Stimulated activated CD8-positive, alpha-beta memory T cell treated with anti-CD3 and anti-CD28 coated beads, Interleukin-12 subunit alpha, Interleukin-12 subunit beta, amount 100 ng/mL, for 4 hours (primary cell): ENCODE measurements at places on chromosomes 1 and 21.

- DNase-seq = no peak
These were observed 448 bp downstream of the AURKAIP1 start for GRCh38 chr1:1374589-1374928.

GRCh38 chr1:6922096-6922931 is 137.1 kb downstream of the CAMTA1 start:
- no peak for DNase-seq

DNA sequence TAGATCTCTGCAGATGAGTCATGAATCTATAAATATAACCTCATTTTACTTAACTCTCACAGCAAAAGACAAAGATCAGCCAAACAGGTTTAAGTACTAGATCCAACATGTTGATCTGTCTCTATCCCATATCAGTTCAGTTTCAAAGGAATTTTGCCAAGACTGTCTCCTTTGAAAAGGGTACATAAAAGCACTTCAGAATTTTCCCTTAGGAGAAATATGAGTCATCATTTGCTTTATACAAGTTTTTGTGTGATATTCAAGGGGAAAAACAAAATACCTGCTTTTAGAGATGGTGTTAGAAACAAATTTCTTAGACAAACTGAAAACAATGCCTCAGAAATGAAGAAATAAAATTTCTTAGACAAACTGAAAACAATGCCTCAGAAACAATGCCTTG is 73.5 kb upstream of the LRRC7 start:
- DNase-seq = no peak

DNA sequence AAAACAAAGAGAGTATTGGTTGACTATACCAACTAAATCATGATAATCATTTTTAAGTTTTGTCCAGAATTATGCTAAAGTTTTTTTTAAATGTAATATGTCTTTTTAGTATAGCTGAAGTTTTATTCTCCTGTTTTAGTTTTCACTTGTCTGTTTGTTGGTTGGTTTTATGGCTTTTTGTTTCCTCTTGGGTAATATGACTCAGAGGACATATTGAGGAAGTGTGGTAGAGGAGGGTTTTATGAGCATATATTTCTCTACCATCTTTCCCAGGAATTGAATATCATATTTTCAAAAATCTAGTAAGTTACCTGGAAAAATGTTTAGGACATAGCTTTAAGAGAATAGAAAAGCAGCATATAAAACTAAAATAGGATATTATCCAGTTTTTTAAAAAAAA is 68.6 kb upstream of the MCOLN3 start:
- DNase-seq = no peak

GRCh38 chr21:45313682-45314081 is 26.0 kb upstream of the POFUT2 start:
- no peak for DNase-seq

GRCh38 chr1:234559152-234559901 is 50.7 kb downstream of the IRF2BP2 start:
- DNase-seq = no peak

- no peak for DNase-seq
These were observed 36.2 kb upstream of the BTG2 start for GRCh38 chr1:203268901-203269653.

DNA sequence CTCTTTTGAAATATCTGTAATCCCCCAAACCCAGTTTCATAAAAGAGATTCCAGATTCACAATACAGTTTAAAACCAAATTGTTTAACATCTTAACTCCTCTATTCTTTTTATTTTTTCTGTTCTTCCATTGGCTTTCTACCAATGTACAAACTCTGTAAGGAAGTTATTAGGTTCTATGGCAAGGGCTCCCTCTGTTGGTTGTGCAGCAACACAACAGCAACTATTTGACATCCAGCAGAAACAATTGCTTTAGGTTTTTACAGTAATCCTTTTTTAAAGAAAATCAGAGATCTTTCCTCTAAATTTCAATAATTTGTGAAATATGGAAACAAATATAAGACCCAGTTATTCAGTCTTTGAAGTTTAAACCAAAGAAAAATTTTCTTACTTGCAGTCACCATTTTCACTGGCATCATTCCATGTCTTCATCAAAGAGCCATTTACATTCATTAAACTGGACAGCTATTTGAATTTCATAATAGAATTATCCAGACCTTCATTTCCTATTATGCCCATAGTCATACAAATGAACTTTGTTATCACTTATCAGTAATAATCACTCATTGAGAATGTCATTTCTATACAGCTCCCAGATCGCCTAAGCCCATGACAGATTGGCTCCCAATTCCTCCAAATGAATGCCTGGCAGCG is 46.5 kb upstream of the RNF11 start:
- DNase-seq = no peak

GRCh38 chr1:2486041-2486440 is 10.0 kb downstream of the PLCH2 start:
- DNase-seq = no peak

DNA sequence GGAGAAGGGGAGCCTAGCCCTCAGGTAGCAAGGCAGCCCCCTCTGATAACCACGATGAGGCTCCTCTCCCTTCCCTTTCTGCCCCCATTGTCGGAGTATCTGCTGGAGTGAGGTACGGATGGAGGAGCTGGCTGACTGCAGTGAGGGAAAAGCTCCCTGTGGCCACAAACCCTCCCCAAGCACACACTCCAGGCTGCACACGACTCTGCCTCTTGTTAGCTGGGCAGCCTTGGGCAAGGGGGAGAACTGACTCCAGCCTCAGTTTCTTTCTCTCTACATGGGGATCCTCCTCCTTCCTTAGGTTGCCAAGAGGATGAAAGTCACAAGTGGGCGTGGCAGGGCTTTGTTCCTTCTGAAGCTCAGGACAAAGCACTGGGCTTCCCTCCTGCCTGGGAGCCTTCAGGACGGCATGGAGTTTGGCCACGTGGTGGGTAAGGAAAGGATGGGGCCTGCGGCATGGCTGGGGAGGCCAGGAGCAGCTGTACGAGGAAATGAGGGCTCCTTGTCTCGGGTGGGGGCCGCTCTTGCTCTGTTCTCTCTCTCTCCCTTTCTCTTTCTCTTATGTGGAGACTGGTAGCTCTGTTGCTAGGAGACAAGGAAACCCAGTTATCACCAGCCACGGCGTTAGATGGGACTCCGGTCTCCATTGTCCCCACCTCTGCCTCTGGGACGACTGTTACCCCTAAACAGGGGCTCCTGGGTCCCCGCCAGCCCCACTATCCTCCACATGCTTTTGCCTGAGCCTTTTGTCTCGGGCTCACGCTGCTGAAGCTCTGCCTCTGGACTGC is 39.7 kb downstream of the LRP8 start:
- DNase-seq = no peak

GRCh38 chr1:168497376-168497950 is 46.3 kb downstream of the XCL2 start:
- DNase-seq = no peak

- DNase-seq = no peak
These were observed 25.7 kb downstream of the LY9 start for GRCh38 chr1:160821627-160822026.

DNA sequence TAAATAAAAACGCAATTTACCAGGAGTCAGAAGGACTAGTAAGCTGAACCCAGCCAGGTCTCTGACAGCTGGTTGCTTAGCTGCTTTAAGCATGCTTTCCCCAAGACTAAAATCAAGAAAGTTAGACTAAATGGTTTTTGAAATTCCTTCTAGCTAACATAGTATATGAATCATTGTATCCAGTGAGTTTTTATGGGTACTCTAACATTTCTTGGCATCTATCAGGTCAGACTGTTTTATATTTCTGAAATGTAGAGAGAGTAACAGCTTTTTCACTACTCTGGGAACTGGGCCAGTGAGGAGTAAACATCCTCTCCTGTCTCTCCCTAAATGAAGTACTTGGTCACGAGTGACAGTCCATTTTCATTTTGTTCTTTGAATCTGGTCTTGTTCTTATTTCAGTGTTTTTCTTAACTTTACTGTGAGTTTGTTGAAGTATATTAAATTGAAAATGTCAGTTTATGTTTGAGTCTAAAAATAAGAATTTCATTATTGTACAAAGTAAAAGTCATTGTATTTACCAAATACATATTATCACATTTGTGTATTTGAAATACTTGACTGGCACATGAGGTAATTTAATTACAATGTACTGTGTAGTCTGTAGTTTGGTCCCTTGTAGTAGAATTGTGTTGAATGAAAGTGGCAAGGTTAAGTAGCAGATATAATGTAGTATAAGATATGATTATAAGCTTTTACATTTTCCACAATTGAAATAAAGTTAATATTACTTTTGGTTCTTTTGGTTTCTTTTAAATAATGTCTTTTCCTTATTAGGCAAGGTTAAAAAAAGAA is 47.6 kb downstream of the PKN2 start:
- DNase-seq = no peak

GRCh38 chr1:168833801-168834224 is 104.8 kb upstream of the DPT start:
- DNase-seq = no peak

DNA sequence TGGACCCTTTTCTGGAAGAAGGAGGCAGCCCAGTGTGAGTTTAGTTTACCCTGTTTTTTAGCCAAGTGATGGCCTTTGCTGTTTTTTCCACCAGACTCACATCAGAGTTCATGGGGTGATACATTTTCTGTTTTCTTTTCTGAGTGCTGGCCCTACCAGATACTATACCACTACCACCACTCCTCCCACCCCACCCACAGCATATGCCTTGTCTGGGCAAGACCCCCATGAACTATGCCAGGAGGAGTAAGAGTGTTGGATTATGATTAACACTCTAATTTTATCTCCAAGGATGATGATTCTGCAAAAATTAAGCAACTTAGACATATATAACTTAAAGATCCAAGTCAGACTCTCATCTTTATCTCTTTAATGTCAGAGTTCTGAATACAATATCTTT is 26.1 kb downstream of the FABP3 start:
- no peak for DNase-seq

- no peak for DNase-seq
These were observed 169.6 kb upstream of the LHX8 start for GRCh38 chr1:74964508-74965102.

GRCh38 chr1:86515597-86515996 is 31.3 kb upstream of the CLCA4 start:
- DNase-seq = no peak

- DNase-seq = no peak
These were observed 145.2 kb upstream of the SPATA6 start for GRCh38 chr1:48617252-48617651.

DNA sequence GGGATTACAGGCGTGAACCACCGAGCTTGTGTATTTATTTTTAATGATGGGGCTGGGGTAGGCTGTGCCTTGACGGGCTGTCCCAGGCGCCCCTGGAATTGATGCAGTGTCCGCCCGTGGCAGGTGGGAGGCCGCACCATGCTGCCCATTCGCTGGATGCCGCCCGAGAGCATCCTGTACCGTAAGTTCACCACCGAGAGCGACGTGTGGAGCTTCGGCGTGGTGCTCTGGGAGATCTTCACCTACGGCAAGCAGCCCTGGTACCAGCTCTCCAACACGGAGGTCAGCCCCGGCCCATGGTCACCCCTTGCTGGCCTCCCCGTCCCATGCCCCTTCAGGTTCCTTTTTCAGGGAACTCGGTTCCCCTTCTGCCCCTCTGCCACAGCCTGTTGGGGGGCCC is 13.6 kb upstream of the PEAR1 start:
- DNase-seq = no peak

DNA sequence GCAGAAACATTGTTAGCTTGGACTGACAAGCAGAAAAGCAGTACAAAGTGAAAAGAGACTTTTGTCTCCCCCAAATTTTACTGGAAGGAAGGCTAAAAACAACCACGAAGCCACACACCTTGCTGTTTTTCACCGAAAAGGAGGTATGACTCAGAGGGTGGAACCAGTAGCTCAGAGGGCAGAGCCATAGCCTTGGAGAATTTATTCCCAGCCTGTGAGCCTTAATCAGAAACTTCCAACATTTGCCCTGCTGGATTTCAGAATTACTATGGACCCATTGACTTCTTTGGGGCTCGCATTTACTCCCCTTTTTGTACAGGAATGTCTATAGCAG is 32.0 kb downstream of the RPS6KC1 start:
- DNase-seq = no peak

DNA sequence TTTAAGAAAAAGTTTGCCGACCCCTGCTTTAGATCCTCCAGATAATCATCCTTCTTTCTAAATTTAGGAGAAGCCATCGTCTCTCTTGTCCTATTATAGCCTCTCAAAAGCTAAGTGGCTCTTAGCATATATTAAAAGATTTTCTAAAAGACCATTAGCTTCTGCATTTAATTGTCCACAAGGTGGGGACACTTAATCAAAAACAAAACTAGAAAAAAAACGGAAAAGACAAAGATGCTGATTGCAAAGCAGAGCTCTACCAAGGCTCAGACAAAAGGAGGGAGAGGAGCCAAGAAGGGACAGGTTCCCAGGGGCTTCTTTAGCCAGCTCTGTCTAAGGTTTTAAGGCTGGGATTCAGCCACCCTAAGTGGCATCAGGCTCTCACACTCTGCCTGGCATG is 128.3 kb upstream of the HMGB4 start:
- no peak for DNase-seq

DNA sequence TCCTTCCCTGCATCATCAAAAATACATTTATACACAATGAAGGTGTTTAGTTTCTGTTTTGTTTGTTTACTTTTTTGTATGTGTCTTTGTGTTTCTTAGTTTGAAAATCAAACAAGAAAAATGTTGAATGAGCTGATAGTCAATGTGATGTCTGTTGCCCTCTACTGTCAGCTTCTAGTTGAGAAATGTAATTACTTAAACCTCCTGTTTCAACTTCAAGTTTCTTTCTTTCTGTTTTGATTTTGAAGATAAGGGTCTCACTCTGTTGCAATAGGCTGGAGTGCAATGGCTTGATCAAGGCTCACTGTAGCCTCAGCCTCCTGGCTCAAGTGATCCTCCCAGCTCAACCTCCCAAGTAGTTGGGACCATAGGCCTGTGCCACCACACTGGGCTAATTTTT is 37.5 kb downstream of the SPTA1 start:
- DNase-seq = no peak

DNA sequence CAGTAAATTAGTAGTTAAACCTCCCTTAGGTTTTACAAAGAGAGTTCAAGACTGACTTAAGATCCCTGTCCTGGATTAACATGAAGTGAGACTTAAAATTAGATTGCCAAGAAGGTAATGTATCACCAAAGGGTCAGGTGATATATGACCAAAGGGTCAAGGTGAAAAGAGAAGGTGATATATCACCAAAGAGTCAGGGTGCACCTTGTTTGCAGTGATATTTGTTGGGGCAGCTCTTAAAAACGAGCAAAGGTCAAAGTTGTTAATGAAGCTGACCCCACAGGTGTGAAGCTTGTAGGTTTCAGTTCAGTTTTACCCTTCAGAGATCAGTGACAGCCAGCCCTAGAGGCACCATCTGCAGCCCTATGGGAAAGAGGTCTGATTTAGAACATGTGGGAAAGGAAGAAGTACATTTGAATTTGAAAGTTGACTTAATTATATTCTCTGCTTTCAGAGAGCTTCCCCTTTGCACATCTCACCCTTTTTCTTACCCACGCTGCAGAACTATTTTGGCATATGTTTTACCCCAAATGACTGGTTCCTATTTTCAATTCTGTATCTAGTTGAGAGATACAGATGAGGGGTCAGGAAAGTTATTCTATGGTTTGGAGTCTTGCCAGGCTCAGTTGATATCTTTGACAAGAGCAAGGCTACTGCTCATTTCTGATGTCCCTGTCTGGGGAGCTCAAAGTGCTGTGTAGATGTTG is 170.8 kb downstream of the S1PR1 start:
- DNase-seq = no peak

GRCh38 chr1:199010933-199011332 is 372.1 kb downstream of the PTPRC start:
- no peak for DNase-seq

GRCh38 chr1:45013551-45014209 is 1.6 kb downstream of the UROD start:
- no peak for DNase-seq

- no peak for DNase-seq
These were observed 8.1 kb downstream of the ARF1 start for GRCh38 chr1:228090613-228091081.

- no peak for DNase-seq
These were observed 6.9 kb upstream of the DNAH14 start for GRCh38 chr1:224922404-224923164.
